ENCODE measurements at places on chromosomes 16 and 17.

- no peak for DNase-seq
Measured at GRCh38 chr17:36001862-36002603, 680 bp upstream of the CCL15 start.

GRCh38 chr17:48528153-48528935 lies 2.5 kb downstream of the HOXB1 start:
- no peak for DNase-seq

- no peak for DNase-seq
Measured at GRCh38 chr16:75111514-75111940, 5.1 kb downstream of the LDHD start.

- DNase-seq = peak; percentile 60
Measured at GRCh38 chr17:4950075-4950745, 709 bp upstream of the ENO3 start.

DNA sequence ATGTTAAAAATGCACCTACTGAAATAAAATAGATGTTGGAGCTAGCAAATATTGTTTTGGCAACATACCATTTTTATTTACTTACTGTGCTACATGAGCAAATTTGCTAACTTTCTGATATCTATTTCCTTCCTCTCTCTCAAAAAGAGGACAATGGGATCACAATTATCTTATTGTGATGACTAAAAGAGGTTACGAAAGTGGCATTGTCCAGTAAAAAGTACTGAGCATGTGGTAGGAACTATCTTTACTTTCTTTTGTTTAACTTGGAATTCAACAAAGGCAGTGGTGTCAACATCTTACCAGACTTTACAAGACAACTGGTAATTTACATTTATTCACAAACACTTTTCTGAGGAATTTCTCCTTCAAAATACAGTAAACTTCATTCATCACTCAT lies 1542.6 kb upstream of the CDH8 start:
- DNase-seq = no peak

- DNase-seq = no peak
Measured at GRCh38 chr16:81550432-81550808, 105.8 kb downstream of the CMIP start.

DNA sequence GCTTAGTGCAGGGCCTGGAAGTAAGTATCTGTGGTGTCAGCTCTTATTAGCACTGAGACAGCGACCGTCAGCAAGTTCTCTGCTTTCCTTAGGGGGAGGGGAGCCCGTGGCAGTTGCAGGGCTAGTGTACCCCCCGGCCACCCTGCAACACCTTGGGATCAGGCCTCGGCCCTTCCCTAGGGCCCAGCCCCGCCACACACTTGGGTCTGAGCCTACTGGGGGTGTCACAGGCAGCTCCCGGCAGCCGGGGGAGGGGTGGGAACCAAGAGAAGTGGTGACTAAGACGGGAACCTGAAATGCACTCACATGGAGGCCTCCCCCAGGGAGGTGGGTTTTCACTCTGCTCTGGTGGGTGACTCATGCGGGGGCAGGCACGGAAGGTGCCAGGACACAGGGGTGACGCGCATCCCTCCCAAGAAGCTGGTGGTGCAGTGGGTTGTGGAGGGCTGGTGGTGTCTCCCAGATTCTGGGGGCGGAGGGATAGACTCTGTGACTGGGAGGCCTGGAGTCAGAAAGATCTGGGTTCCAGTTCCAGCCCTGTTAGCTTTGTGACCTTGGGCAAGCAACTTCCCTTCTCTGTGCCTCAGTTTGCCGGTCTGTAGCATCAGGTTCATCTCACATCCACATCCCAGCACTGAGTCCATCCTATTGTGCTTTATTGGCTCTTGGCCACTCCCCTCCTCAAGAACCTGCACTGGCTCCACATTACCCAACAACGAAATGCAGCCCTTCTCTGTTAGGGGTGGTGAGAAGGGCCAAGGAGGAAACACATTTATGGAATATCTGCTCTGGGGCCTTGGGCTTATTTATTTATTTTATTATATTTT lies 44.5 kb downstream of the LAT start:
- peak; percentile 96 for DNase-seq

- DNase-seq = peak; percentile 71
Measured at GRCh38 chr16:67399218-67399733, 6.0 kb upstream of the TPPP3 start.

DNA sequence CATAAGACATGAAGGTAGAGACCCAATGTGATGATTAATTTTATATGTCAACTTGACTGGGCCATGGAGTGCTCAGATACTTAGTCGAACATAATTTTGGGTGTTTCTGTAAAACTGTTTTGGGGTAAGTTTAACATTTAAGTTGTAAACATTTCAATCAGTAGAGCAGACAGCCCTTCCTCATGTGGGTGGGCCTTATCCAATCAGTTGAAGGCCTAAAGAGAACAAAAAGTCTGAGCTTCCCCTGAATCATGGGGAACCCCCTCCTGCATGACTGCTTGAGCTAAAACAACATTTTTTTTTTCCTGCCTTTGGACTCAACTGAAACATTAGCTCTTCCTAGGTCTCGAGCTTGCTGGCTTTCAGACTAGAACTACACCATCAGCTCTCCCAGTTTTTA lies 327.3 kb upstream of the SOX9 start:
- DNase-seq = no peak

- peak; percentile 70 for DNase-seq
Measured at GRCh38 chr16:46908540-46909372, 24.6 kb downstream of the GPT2 start.

GRCh38 chr17:43702637-43703036 lies 40.9 kb upstream of the MEOX1 start:
- DNase-seq = peak; percentile 52

DNA sequence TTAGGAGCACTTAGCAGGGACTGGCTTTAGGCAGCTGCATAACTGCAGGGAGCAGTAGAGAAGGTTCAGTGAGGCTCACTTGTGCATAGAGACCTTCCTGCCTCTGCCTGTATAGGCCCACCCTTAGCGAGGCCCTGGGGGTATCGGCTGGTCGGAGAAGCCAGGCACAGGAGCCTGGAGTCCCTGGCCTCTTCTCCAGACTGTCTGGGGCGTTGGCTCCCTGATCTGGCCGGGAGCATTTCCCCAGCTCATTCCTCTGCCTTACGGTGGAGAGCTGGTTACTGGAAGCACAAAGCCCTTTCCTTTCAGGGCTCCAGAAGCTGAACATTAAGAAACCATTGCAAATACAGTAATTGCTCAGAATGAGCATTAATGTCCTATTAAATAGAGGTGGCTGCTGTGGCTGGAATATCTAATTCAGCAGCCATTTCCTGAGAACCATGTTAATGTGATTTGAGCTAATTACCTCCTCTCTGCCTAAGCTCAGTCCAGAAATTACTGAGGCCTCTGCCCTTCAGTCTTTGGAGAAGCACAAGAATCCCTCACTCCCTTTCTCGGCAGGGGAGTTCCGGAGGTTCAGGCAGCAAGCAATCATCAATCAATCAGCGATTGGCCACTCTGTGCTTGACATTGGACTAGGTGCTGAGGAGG lies 18.8 kb upstream of the TMEM220 start:
- DNase-seq = no peak

DNA sequence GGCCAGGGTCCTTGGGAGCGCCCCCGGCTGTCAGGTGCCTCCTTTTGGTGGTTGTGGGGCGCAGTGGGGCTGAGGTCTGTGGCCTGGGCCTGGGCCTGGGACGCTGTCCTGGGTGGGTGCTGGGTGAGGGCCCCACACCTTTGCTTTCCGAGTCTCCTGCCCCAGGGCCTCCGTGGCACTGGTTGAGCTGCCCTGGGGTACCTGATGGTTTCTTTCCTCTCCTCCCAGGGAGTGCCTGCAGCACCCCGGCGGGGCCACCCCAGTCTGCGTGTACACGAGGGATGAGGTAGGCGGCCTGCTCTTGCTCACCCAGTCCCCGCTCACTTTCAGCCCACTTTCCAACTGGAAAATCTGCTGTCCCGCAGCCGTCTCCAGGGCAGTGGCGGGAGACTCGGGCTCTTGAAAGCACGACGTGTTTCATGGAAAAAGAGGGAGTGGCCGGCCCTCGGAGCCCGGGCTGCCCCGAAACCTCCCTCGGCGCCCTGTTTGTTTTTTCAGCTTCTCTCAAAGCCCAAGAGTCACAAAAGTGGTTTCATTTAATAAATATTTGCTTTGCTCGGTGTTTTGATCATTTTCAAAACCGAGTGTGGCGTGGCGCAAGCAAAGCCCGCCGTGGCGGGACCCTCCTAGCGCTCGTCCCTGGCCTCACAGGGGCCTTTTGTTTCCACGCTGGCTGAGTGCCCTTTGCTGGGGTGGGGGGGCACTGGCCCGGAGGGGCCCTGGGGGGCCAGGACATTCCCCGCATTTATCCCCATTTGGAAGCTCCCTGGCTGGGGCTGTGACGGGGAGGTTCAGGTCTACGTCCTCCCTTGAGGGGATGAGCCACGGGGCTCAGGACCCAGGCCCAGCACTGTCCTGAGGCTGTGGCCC lies 17.4 kb downstream of the ASPSCR1 start:
- no peak for DNase-seq

- no peak for DNase-seq
Measured at GRCh38 chr16:2210386-2211365, at the start of gene BRICD5. Gene BRICD5, minus strand, starts transcription at chr16:2210863. Its CDS starts 30 bp downstream, at chr16:2210833.

GRCh38 chr16:87735270-87736007 lies 30.3 kb downstream of the KLHDC4 start:
- DNase-seq = no peak

All from activated CD4-positive, alpha-beta T cell treated with anti-CD3 and anti-CD28 coated beads for 48 hours (primary cell).